CD4-positive, alpha-beta T cell treated with Interleukin-10 for 1 hour (primary cell): ENCODE measurements at places on chromosomes 6 and 20.

DNA sequence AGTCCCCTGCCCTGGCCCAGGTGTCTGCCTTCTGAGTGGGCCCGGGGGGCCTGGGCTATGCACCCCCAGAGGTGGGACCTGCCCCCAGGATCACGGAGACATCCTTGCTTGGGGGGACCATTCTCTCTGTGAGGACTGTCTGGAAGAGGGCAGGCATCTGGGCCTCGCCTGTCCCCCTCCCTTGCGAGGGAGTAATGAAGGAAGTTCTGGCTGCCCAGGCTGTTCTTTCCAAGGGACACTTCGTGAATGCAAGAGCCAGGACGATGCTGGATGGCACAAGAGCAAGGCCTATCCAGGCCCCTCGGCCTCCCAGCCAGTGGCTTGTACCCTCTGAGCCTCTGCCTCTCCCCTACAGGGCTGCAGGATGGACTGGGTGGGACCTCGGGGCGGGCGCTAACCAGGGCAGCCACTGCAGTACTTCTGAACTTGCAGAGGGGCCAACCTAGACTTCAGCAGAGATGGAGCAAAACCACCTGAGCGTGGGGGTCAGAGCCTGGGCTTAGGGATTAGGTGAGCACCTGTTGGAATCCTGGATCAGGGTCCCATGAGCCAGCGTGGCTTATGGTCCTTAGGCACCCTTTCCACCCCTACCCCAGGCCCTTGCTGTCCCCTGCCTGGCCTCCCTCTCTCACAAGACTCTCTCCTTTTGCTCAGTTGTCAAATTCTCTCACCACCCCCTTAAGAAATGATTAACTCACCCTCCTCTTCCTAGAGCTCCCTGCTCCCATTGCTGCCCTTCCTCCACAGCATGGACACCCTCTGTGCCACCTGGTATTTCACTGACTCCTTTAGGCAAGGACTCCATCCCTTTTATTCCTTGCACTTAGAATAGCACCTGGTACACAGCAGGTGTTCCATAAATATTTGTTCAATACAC lies 53.2 kb downstream of the CTCFL start:
- no peak for DNase-seq

DNA sequence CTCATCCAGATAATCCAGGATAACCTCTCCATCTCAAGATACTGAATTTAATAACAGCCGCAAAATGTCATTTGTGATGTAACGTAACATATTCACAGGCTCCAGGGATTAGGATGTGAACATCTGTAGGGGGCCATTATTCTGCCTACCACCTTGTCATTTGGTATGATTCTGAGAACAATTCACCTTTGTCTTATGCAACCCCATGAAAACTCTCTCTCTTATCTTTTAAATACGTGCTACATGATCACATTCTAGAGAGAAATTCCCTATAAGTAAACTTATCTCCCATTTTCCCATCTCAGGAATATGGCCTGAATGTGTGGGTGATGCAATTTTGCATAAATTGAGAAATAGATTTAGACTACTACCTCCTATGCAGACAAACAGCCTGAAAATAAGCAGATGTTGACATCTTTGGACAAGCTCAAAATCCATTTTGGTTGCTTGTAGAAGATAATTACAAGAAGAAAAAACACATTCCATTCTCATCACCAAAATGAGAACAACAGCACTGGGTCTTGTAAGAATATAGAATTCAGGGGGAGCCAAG lies 255.4 kb upstream of the STXBP5 start:
- DNase-seq, result no peak

GRCh38 chr6:135161411-135162395 lies 19.4 kb upstream of the MYB start:
- DNase-seq, result no peak

DNA sequence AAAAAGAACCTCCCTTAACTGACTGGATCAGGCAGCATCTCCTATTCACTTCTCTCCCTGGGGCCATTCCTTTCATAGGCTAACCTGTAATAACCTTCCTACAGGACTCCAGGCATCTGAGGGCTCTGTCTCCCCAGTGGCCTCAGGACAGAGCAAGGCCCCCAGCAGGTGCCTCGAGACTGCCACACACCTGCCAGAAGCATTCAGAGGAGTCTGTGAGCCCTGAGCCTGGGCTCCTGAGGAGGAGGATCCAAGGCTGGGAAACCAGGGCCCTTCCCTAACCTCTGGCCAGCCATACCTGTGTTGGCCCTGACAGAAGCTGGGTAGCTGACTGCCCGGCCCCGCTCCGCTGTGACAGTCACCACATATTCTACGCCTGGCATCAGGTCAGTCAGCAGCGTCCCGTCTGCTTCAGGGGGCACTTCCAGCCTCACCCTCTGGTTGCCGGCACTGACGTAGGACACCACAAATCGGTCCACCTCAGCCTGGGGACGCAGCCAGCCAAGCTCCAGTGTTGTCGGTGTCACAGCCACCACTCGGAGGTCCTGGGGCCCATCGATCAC lies 20.6 kb downstream of the TNXB start:
- no peak for DNase-seq

- no peak for DNase-seq
Observed at GRCh38 chr20:32078791-32079190, 26.7 kb downstream of the HCK start.

DNA sequence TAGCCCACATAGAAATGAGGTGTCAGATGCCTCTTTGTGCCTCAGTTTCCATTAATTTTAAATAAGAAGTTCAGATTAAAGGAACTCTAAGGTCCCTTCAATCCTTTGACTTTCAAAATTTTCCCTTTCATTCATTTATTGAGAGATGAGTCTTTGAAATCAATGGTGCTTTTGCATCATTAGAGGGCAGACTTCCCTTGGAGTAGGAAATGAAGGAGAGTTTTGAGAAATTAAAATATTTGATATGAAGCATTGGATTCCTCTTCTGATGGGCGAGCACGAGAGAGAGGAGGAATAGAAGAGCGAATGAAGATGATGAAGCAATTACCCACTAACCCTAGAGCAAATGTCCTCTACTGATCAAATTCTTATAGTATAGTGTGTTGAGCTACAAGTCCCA lies 105.7 kb downstream of the EDN1 start:
- no peak for DNase-seq

- DNase-seq, result no peak
Observed at GRCh38 chr6:111980971-111981840, 72.7 kb upstream of the CCN6 start.

DNA sequence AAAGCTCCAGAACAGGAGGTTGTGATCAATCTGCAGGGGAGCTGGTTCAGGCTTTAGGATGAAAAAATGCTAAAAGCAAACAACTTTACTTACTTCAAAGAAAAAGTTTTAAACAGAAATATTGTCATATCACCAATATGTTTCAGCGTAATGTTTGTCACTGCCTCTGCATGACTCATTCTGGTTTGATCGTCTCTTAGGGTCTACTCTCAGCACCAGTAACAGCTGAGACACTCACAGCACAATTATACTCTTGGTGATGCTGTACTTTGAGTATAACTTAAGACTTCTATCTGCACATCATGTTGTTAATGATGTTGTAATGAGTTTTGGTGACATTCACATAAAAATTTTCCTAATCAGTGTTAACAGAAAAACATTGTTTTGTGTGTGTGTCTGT lies 665.4 kb downstream of the EPM2A start:
- no peak for DNase-seq

GRCh38 chr20:58765780-58766179 lies 73.2 kb downstream of the NPEPL1 start:
- DNase-seq, result no peak
